ENCODE measurements at places on chromosomes 6 and 20. TPM values are rescaled to one million over a fixed set of nuclear protein-coding genes. Genes with fewer than 3 reads are reported as not detected.

Gene SLC35D3
- total RNA-seq, result not detected

Gene SDHAF4
- 14.3 TPM for total RNA-seq

Gene MRAP2
- total RNA-seq, result not detected

Gene SYNDIG1
- total RNA-seq, result not detected

Gene ANGPT4
- not detected for total RNA-seq

Gene RBPJL
- not detected for total RNA-seq

Gene TRIM10
- 0.09 TPM for total RNA-seq

Gene EYA2
- not detected for total RNA-seq

Gene KHDC1L
- total RNA-seq, result not detected

Gene THEMIS
- 14.3 TPM for total RNA-seq

Gene DEFB113
- total RNA-seq, result not detected
